ENCODE measurements at places on chromosomes 2 and 18.

- DNase-seq: no peak
Measured at GRCh38 chr2:65812887-65813286, 380.5 kb upstream of the SPRED2 start.

DNA sequence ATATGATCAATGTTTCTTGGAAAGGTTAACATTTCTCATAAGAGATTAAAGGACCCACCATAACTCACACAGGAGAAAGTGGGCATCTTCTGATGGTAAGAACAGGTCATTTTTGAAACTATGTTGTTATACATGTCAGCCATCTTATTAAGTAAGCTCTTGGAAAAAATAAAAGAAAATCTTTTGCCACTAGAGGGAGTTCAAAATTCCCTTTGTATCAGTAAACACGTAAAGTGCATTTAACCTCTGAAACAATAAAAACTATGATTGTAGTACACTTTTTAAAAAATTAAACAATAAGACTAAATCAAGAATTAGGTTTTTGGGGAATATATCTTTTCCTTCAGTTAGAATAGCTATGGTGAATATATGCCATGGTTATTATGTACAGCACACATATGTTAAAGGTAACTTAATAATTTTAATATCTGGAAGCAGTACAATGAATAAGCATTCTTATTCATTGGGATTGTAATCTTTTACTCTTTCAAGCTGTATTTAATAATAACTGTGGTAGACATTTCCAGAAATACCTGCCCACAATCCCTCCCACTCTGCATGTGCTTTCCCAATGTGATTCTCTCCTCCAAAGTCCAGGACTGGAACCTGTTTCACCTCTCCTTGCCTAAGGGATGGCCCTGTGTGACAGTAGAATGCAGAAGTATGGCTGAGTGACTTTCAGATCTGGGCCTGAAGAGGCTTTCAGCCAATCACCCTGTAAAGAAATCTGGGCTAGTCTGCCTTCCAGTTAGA, 64.2 kb downstream of the RBMS1 start:
- DNase-seq: no peak

DNA sequence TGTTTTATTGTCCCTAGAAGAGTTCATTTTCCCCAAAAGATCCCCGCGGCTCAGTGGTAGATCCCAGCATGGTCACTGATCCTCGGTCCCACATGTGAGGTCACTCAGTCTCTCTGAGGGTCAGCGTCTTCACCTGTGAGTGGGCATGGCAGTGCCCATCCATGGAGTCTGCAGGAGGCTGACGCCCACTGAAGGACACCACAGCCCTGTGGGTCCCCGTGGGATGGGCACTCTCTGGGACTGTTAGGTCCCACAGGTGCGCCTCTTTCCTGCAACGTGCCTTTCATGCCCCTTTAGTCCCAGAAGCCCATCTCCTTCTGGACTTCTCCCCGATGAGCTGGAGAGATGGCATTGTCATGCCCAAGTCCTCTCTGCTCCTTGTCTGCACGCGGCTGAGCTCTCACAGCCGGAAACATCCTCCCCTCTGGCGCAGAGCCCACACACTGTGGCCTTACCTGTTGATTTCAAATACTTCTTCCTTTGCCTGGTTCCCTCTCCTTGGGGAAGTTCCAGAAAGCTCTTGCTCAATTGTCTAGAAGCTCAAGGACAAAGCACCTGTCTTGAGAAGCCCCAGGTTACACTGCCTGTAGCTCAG, 75.9 kb downstream of the PTGR3 start:
- DNase-seq: peak; percentile 40

- no peak for DNase-seq
Measured at GRCh38 chr2:171703574-171704347, 16.5 kb downstream of the DYNC1I2 start.

GRCh38 chr2:19021100-19021476, 337.3 kb downstream of the OSR1 start:
- DNase-seq: no peak

- no peak for DNase-seq
Measured at GRCh38 chr2:2561346-2562095, 230.4 kb upstream of the MYT1L start.

GRCh38 chr2:191797942-191798876, 48.7 kb downstream of the CAVIN2 start:
- DNase-seq: no peak

GRCh38 chr2:121999264-121999663, 243.8 kb downstream of the TSN start:
- DNase-seq: no peak

DNA sequence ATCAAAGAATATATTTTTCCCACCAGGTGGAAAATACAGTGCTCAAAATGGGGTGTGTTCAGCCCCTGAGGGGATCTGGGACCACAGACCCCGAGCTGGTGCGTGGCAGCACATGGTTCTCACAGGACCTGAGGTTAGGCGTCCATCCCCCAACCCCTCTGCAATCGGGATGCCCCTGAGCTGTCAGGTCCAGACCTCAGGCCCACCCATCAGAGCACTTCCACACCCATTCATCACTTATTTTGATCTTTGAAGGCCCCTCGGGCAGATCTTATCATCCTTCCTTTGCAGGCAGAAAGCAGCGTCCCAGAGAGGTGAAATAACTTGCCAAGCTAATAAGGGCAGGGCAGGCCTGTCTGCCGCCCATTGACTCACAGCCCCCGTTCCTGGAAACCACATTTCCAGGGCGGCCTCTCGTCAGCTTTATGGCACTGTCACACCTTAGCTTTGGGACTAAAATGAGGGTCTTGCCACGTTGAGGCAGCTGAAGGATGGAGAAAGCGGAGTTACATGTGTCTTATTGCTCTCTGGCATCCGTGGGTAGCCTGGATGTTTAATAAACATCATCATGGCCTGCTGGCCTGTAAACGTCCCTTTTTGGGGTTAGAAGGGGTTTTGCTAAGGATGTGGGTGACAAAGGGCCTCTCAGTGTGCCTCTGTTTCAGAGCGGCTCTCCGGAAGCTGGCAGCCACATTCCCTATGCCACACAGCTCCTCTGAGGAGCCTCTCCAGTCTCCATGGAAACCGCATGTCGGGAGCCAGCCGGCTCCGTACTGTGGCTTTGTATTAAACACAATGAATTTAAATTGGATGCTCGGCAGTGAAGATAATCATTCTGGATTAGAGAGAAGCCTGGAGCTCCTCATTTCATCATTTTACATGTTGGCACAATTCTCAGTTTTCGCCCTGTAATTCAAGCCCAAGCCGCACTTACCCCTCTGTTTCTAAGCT, 58.3 kb upstream of the MAPRE3 start:
- peak; percentile 26 for DNase-seq

- DNase-seq: no peak
Measured at GRCh38 chr18:55219059-55219458, 259.8 kb upstream of the CCDC68 start.

GRCh38 chr18:25052511-25052921, 299.4 kb downstream of the ZNF521 start:
- DNase-seq: no peak

DNA sequence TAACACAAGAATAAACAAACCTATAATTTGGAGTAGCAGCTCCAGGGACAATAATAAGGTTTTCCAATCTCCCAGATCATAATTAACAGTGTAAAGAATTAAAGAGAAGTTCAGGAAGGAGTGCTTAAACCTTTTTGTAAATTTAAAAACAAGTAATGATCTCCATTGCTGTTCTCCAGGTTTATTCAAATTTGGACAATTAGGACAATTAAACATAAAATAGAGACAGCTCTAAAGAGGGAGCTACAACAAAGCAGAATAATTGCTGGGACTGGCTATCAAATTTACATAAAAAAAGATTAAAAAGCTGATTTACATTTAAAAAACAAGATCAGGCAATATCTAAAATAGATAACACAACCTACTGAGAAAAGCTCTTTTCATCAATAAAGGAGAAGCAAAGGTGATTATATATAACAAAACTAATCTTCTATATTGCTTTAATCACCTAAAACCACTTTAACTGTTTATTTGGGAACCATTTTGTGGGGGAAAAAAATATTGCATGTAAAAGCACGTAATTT, 80.1 kb upstream of the CREB1 start:
- DNase-seq: no peak

- no peak for DNase-seq
Measured at GRCh38 chr2:200351815-200352214, 45.3 kb downstream of the SPATS2L start.

DNA sequence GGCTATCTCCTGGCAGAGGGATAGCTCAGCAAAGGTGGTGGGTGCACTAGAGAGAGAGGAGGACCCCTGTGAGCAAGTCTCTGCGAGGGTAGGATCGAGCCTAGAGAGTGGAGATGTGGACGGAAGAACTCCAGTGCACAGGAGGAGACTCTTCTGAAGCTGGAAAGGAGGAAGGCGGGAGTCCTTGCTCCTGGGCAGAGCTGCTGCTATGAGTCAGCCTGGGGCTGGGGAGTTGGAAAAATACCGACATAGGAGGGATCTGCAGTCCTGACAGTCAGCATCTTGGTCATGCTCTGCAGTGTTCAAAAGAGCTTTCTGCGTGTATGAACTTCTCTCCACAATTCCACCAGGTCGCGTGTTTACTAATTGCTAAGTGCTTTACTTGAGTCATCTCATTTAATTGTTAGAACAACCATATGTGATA, 233.8 kb downstream of the LDLRAD4 start:
- no peak for DNase-seq

- no peak for DNase-seq
Measured at GRCh38 chr2:80482276-80482675, 177.7 kb upstream of the LRRTM1 start.

DNA sequence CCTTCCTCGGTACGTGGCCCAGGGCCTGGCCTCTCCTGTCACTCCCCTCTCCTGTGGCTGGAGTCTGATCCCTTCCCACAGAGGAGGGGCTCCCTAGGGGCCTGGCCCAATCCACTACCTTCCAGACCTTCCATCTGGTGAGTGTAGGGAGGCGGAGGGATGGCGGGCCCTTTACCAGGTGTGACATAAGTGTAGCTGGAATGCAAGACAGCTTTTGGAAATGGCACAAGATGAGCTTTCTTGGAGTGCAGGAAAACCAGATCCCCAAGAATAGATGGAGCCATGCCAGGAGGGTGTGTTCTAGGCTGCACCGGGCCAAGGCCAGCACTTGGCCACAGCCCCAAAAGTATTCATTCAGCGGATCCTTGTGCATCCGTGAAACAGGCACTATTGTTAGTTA, 30.1 kb downstream of the IGFBP5 start:
- DNase-seq: no peak

DNA sequence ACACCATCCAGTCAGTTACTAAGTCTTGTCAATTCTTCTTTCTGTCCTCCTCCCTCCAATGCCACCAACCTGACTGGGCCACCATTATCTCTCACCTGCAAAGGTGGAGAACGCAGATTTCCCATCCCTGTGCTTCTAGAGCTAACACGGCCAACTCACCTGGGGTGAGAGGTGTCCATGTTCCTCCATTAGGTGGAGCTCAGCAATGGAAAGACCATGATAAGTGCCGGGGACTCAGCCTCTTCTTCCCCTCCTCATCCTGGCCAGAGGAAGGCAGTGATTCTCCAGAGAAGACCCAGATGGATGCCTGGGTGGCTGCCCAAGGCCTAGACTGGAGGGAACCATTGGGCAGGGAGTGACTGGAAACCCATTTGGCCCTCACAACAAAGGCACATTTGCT, 48.1 kb upstream of the SLC1A4 start:
- no peak for DNase-seq

DNA sequence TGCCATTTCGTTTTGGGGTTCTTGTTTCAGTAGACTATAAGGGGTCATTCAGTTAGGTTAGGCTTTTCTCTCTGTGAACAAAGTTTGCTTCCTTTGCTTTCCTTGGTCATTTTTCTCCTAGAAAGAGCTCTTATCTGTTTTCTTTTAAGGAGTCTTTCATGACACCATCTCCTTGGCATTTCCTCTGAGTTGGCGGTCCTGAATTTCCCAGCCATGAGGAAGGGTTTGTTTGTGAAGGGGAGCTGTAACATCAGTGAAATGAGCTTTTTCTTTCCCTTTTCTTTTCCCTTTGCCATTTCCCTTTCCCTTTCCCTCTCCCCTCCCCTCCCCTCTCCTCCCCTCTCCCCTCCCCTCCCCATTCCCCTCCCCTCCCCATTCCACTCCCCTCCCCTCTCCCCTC, 61.7 kb downstream of the MAP4K4 start:
- no peak for DNase-seq

- DNase-seq: no peak
Measured at GRCh38 chr18:35153609-35154272, 87.1 kb upstream of the ZNF397 start.

GRCh38 chr2:238988752-238989151, 140.9 kb downstream of the TWIST2 start:
- DNase-seq: peak; percentile 30

GRCh38 chr2:86634352-86634751, 10.7 kb upstream of the RNF103 start:
- no peak for DNase-seq

GRCh38 chr2:115774361-115774760, 1331.9 kb downstream of the DPP10 start:
- DNase-seq: no peak

GRCh38 chr2:197869501-197870111, 65.2 kb downstream of the PLCL1 start:
- no peak for DNase-seq

DNA sequence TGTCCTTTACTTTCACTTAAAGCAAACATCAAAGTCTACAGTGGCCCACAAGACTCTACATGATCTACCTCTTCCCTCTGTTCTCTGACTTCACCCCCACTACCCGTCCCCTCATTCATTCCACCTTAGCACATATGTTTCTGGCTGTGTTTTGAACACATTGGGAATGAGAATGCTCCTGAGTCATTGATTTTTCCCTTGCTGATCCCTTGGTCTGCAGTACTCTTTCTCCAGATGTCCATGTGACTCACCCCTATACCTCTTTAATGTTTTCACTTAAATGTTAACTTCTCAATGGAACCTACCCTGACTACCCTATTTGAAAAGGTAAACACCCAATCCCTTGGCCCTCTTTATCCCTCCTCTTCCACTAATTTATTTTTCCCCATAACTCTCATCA, 30.7 kb upstream of the FRZB start:
- DNase-seq: no peak

- no peak for DNase-seq
Measured at GRCh38 chr2:2232167-2232566, 98.9 kb downstream of the MYT1L start.

DNA sequence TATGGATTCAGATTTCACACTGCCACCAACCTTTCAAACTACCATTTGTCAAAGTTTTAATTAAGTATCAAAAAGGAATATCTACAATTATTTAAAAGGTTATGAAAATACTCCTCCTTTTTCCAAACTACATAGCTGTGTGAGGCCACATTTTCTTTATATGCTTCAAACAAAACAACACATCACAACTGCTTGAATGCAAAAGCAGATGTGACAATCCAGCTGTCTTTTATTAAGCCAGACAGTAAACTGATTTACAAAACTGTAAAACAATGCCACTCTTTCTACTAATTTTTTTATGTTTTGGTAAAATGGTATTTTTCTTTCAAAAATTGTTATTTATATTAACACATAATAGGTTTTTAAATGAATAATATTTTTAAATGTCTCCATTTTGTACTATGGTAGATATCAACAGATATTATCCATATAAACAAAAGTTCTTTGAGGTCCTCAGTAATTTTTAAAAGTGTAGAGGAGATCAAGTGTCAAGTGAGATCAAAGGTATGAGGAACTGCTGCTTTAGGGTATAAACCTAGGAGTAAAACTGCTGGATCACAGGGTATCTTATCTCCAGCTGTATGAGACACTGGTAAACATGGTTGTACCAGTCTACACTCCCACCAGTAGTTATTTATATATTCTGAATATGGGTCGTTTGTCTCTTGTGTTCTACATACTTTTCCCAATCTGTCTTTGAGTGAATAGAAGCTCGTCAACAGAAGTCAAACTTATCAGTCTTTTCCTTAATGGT, 68.8 kb upstream of the SERTAD2 start:
- DNase-seq: no peak
